Jurkat, Clone E6-1 (cell line): ENCODE measurements at places on chromosomes 2 and 18.

GRCh38 chr2:168241208-168241607 lies 6.2 kb downstream of the STK39 start:
- DNase-seq, result no peak

- DNase-seq, result peak; percentile 62
Observed at GRCh38 chr2:86185517-86186212, 9.6 kb downstream of the IMMT start.

GRCh38 chr2:164745012-164745797 lies 96.4 kb downstream of the COBLL1 start:
- DNase-seq, result no peak

GRCh38 chr2:42369532-42370229 lies 8.7 kb upstream of the COX7A2L start:
- no peak for DNase-seq

DNA sequence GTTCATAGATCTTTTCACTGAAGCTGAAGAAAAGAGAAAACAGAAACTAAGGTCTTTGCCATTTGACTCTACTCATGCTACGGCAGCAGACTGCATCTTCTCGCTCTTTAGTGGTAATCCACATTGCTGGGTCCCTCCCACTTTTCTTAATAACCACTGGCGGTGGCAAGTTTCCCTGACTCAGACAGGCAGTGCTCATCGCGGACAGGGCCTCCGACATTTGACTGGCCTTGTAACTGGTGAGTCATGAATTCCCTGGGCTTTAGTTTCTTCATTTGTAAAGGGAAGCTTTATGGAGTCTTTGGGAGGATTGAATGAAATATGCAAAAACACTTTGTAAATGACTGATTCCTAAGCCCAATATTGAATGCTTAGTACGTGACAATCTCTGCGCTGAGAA lies 238.2 kb upstream of the RBBP8 start:
- no peak for DNase-seq

- DNase-seq, result no peak
Observed at GRCh38 chr2:105937498-105938097, 192.9 kb downstream of the NCK2 start.

GRCh38 chr2:110717734-110718133 lies 14.6 kb upstream of the ACOXL start:
- no peak for DNase-seq

GRCh38 chr18:57624988-57625387 lies 3.4 kb upstream of the NARS1 start:
- DNase-seq, result no peak

DNA sequence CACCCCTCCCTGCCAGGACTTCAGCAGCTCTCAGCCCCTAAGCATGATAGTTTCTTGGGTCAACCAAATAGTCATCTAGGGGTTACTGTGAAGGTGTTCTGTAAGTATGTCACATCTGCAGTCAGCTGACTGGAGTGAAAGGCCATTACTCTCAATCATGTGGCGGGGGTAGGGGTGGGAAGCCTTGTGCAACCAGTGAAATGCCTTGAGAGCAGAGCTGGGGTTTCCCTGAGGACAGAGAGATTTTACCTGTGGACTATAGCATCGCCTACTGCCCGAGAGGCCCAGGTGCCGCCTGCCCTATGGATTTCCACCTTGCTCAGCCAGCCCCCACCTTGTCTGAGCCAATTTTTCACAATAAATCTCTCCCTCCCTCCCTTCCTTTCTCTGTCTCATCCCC lies 20.9 kb upstream of the KLF11 start:
- no peak for DNase-seq

DNA sequence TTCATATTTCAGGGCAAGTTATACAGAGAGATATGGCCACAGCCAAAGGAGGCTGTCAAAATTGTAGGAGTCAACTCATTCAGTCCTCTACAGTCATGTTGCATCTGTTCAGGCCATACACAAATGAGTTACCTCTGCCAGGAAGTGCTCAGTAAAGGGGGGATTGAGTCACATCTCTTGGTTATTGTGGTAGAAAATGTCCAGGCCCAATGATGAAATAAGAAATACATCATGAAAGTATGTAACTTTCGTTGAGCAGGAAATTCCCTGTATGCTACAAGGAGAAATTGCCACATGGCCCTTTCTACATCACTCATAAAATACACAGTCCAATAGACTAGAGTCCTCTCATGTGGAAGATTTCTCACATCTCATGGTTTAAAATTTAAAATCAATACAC lies 103.9 kb upstream of the COL3A1 start:
- DNase-seq, result no peak

- no peak for DNase-seq
Observed at GRCh38 chr2:167404627-167405284, 516.5 kb downstream of the XIRP2 start.

- no peak for DNase-seq
Observed at GRCh38 chr18:58125183-58125582, 81.2 kb downstream of the NEDD4L start.

GRCh38 chr2:200862532-200863000 lies 1.9 kb downstream of the CLK1 start:
- DNase-seq, result peak; percentile 53

DNA sequence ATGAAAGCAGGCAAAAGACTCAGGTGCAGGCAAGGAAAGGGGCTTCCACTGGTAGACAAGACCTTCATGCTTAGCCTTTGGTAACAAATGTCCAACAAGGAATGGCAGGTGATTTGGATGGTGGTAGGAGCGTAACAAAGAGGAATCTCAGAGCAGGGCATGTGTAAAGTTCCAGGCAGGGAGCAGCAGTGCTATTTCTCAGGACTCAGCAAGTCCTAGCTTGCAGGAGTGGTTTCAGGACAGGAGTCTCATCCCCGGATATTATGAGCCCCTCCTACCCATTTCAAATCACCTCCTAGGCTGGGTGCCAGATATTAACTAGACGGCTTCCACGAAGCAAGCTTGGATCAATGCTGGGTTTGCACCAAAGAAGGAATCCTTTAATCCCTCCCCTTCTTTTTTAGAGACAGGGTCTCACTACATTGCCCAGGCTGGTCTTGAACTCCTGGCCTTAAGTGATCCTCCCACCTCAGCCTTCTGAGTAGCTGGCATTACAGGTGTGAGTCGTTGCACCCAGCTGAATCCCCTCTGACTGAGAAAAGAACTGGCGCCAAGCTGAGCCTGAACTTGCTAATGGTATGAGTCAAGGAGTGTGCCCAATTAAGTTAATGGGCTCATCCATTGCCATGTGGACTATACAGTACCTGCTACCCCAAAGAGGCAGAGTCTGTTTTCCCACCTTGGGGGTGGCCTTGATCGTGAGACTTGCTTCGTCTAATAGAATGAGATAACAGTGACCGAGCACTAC lies 190.3 kb downstream of the ARL4C start:
- DNase-seq, result no peak

GRCh38 chr2:33008716-33009115 lies 62.0 kb downstream of the LTBP1 start:
- no peak for DNase-seq

GRCh38 chr2:84704505-84705244 lies 176.2 kb downstream of the TRABD2A start:
- no peak for DNase-seq

- DNase-seq, result no peak
Observed at GRCh38 chr2:111106706-111107105, 14.0 kb upstream of the BCL2L11 start.
